Activated T-helper 9 cell treated with anti-CD3 and anti-CD28 coated beads, Interleukin-2, amount 50 U/mL, for 16 hours (primary cell): ENCODE measurements at places on chromosomes 6 and 20.

DNA sequence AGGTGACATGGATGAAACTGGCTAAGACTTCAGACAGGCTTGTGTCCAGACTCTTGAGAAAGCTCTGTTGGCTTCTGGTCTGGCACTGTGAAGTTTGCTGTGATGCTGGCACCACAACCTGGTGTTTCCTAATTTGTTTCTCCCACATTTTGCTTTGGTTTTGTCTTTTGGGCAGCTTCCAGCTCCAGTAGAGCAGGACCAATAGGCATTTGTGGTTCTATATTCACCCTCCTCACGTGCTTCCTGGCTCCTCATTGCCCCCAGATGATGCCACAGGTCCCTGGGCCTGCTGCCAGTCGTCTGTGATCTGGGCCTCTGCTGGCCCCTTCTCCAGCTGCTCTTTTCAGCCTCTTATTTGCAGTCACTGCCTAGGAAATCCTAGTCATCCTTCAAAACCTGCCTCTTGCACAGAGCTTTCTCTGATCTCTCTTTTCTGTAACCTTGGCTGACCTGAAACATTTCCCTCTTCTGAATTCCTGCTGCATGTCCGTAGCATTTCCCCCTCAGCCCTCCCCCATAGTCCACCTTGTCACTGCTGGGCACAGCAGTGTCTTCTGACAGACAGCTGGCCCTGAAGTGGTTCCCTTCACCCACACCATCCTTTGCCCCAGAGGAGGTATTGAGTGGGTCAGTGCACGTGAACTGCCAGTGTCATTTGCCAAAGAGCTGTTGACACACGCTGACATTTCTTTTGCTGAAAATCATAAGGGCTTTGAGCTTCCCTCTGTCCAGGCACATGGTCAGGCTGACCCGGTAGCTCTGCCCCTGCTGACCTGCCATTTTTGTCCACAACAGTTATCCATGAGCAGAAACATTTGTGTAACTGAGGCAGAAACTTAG lies 63.0 kb downstream of the PTPN1 start:
- DNase-seq = no peak

- no peak for DNase-seq
Measured at GRCh38 chr20:23609486-23610109, 3.9 kb upstream of the CST9 start.

DNA sequence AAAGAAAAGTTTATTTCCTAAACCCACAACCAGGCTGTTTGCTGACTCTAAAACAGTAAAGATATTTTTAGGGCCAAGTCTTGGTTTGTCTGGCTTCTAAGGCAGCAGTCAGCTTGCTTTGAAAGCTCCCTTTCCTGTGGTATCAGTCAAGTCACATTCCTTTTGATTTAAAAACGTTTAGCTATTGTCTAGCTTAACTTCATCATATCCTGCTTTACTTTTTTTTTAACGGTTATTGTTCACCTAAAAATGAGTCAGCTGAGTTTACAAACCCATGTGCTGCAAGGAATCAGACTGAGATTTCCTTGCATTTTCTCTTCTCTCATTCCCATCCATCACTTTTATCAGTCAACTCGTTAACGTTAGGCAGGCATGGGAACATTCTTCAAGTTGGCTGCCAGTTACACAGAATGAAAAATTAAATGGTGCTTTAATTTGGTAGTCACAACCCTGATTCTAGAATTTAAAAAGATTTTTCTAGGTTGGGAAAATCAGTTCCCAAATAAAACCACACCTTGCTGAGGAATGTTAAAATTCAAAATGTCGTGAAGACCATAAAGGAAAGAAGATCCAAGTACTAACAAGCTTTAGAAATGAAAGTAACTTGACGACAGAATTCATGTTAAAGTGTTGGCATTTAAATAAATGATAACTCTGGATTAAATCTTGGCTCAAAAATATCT lies 45.9 kb downstream of the ELOVL5 start:
- no peak for DNase-seq

DNA sequence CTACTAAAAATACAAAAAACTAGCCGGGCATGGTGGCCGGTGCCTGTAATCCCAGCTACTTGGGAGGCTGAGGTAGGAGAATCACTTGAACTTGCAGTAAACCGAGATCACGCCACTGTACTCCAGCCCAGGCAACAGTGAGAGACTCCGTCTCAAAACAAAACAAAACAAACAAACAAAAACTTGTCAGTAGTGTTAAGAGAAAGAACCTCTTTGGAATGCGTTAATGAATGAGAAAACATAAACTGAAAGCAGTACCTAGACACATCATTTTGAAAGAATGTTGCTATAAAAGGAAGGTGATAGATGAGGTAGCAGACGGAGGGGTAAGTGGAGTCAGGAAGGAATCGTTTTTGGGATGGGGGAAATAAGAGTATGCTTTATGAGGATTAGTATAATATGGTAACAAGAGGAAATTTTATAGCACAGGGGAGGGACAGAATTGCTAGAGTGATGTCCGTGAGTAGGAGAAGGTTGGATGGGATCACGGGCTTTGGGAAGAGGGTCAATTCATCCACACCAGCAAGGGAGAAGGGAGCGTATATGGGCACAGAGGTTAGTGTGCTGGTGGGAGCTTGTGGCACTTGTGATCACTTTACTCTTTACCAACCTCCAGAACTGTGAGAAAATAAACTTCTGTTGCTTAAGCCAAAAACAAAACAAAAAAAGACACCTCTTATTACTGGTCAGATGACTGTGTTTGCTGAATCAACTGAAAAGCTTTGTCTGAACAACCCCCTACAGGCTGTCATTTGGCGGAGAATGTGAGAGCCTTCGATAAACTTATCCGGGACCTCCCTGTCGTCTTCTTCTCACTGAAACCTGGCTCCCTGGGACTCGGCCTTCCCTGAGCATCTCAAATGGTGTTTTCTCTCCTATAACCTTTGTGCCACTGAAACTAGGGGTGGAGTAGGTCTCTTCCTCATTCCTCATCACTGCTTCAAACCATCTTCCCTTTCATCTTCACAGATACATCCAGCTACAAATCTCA lies 48.9 kb upstream of the TFAP2A start:
- no peak for DNase-seq

GRCh38 chr6:119526561-119527230 lies 177.1 kb upstream of the MAN1A1 start:
- DNase-seq = no peak

- no peak for DNase-seq
Measured at GRCh38 chr6:130982941-130983456, 80.0 kb downstream of the EPB41L2 start.

GRCh38 chr6:136307351-136307750 lies 17.7 kb upstream of the BCLAF1 start:
- DNase-seq = no peak

DNA sequence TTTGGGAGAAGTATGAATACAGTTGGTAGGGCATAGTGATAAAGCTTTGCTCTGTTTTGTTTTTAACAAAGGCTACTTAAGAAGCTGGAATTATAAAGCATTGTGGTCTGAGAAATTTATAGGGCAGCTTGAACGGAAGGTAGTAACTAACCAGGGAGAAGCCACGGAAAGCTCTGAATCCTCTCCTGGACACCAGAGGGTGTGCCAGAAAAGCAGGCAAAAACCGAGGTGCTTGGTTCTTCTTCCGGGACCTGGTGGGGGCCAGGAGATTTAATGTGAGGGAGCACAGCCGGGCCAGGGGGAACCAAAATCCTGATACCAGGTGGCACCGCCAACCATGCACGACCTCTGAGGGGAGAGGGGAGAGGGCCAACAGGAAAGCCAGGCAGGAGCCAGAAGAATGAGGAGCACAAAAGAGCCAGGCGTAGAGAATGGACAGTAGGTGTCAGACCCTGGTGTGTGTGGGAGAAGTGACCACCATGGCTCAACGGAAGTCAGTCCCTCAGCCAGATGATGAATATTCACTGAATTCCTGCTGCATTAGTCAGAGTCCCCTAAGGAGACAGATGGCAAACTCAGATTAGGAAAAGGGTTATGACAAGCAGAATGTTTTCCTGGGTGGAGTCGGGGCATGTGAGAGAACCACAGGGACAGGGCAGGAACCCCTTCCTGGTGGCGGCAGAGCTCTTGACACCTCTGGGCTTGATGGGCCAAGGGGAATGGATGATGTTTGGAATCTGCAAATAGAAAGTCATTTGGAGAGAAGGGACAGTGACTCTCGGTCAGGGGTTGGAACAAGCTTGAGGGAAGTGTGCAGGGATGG lies 262.3 kb downstream of the ZNF217 start:
- DNase-seq = no peak

DNA sequence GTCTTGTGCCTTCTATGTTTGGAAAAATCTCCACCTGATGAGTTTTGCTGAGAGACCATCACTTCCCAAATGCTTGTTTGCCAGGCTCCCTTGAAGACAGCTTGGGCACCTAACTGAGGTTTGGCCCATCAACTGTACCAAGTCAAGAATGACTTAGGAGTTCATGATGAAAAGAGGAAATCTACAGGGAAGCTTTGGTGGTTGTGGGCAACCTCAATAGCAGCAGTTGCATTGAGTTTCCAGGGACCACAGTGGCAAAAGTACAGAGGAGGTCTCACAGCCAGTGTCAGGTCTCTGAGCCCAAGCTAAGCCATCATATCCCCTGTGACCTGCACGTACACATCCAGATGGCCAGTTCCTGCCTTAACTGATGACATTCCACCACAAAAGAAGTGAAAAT lies 49.7 kb upstream of the PHACTR1 start:
- DNase-seq = no peak

DNA sequence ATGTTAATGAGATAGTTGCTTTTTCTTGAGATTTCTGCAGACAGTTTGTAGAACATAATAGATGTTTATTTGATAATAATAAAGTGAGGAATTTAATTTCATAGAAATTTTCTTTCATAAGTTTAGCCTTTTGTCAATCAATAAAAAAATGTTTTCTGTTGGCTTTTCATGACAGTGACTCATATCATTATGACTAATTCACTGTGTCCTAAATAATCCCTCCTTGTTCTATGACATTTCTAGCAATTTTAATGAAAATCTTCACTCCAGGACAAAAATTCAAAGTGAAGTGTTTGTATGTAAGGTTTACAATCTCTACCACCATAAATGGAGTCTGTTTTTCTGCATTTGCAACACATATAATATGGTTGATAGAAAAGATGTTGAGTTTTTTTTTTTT lies 109.9 kb downstream of the UTRN start:
- no peak for DNase-seq

- DNase-seq = no peak
Measured at GRCh38 chr6:13559251-13559650, 15.2 kb upstream of the SIRT5 start.

DNA sequence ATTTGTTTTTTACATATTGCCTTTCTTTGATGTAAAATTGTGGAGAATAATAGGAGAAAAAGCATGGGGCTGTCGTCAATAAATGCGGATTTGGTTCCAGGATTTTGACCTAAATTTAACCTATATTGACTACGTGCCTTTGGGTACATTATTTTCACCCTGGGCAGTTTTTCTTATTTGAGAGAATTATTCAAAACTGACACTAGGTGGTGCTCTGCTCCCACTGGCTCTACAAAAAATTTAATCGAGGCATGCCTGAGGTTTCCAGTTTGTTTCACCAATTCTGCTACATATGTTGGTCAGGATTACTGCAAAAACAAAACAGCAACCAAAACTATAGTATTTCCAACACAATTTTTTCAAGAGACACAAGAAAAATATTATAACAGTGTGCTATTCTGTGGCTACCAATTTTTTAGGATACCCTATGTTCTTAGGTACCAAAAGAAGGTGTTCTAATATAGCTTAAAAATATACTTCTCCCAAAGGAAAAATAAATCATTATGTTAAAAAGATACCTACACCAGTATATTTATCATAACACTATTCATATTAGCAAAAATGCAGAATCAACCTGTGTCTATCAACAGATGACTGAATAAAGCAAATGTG lies 48.6 kb upstream of the FABP7 start:
- DNase-seq = no peak

DNA sequence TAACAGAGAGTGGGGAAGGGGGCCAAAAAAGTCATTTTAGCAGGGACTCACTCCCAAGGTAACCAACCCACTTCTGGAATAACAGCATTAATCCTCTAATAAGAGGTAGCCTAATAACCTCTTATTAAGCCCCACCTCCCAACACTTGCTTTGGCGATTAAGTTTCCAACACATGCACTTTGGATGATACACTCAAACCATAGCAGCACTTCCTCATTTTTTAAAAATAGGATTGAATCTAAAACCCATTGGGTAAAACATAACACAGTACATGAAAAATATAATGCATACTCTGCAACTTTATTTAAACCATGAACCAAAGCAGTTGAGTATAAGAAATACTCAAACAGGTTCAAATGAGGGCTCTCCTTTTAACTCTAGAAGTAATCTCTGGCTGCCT lies 318.3 kb downstream of the HACE1 start:
- no peak for DNase-seq

DNA sequence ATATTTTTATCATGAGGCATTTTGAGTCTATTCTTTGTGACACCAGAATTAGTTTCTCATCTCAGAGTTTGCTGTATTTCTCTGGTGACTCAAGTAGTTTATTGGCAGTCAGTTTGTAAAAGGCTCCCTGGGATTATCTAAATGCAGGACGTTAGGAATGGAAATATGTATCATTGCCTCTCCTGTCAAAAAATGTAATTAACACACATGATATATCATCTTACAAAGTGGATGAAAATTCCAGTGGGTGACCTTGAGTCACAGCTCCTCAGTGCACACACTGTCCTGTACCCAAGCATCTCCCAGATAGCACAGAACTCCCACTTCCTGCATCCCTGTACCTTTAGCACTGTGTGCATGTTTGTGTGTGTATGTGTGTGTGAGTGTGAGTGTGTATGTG lies 258.6 kb downstream of the LAMA2 start:
- no peak for DNase-seq

DNA sequence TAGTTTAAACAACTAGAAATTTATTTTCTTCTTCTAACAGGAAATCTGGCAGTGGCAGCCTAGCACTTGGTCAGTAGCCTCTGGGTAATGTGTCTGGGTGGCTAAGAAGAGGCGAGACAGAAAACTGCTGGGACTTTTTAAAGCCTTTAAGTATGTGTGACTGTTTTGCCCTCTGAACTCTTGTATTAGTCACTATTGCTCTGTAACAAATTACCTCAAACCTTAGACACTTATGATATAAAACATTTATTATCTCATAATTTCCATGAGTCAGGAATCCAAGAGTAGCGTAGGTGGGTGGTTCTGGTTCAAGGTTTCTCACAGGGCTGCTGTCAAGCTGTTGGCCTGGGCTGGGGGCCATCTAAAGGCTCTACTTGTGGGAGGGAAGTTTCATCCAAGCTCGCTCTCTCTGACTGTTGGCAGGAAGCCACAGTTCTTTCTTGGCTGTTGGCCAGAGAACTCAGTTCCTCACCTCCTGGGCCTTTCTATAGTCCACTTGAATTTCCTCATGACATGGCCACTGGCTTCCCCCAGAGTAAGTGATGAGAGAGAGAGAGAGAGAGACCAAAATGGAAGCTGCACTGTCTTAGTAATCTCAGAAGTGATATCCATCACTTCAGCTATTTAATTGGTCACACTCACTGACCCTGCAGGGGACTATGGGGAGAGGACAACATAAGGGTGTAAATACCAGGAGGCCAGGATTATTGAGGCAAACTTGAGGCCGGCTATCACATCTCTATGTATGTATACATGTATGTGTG lies 17.4 kb upstream of the TBC1D22B start:
- DNase-seq = peak; percentile 65

- DNase-seq = no peak
Measured at GRCh38 chr6:96211341-96211740, 195.6 kb downstream of the FUT9 start.
